ENCODE measurements at places on chromosomes 3 and 15. TPM values are rescaled to one million over a fixed set of nuclear protein-coding genes. Genes with fewer than 3 reads are reported as not detected.
A peak's percentile ranks its signal among the peaks of the same experiment; 100 is the strongest.

- peaks cover 13% of the 10 kb centered on the region for H3K4me1 ChIP-seq
- no peak for DNase-seq
- no peaks in the 10 kb centered on the region for H3K36me3 ChIP-seq
- H3K27ac ChIP-seq, result no peak overlapping the region
- no peak overlapping the region for H3K4me3 ChIP-seq
- H3K27me3 ChIP-seq, result peaks cover 5% of the 10 kb centered on the region
These were observed 62.8 kb downstream of the MDFIC2 start for GRCh38 chr3:70249509-70250160.

Gene UBE3A
- total RNA-seq, result 75.9 TPM

Gene SH2D7
- not detected for total RNA-seq

- no peak overlapping the region for H3K4me3 ChIP-seq
- H3K27ac ChIP-seq, result no peak overlapping the region
- peaks cover 4% of the 10 kb centered on the region for H3K27me3 ChIP-seq
- no peaks in the 10 kb centered on the region for H3K36me3 ChIP-seq
These were observed 12.2 kb upstream of the SNRPA1 start for GRCh38 chr15:101307048-101307896.

Gene MEIS2
- total RNA-seq, result 28.3 TPM

DNA sequence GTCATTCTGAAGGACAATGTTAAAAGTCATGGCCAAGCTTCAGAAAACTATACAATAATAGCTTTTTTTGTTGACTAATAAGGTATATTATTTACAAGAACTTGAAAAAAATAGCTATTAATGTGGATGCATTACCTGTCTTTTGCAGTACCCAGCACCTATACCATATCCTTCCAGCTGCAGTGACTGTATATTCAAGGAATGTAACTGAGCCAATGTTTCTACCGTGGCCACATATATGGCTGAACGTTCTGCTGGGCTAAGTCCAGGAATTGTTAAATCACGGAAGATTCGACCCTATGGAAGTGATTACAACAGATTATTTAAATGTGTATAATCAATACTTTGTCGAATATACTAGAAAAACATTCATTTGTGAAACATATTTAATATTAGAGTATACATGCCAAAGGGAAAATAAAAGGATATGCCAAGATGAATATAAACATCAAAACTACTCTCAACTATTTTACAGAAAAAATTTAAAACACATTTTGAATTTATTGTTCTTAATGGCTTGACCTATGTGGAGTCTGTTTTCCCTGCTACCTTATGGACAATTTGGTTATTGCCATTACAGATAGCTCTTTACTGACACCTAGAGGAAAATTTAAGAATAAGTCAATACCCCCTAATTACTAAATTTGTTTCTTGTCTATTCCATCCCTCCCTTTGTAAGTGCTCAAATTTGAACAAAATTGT lies 17.6 kb downstream of the ACAD11 start:
- no peak for DNase-seq
- H3K4me1 ChIP-seq, result peaks cover 8% of the 10 kb centered on the region
- no peaks in the 10 kb centered on the region for H3K27me3 ChIP-seq
- no peak overlapping the region for H3K27ac ChIP-seq

DNA sequence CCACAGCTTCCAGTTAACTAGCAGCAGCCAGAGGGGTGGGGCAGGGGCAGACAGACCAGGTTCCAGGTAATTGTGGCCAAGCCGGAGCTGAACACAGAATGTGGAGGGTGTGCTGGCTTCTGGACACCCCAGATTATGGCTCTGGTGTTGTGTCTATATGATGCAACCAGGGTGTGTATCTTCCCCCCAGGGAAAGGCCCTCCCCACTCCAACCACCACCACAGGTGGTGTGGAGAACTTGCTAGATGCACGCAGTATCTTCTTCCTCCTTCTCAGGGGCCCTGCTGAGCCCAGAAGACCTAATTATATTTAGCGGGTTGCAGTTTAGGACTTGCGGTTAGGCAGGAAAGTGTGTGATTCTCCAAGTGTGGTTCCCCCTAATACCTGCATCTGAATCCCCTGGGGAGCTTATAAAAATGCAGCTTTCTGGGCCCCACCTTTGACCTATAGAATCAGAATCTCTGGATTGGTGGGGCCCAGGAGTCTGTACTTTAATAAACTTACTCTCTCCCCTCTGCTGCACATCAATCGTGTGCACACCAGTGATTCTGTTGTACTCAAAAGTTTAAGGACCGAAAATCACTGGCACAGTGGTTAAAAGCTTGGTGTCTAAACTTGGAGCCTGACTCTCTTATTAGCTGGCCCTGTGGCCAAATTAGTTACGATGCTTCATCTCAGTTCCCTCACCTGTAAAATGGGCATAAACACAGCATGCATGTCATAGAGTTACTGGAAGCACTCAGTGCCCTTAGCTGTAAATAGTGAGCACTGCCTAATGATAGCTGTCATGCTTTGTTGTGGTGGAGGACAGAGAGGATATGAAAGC lies 379.1 kb upstream of the PROK2 start:
- no peak overlapping the region for H3K27ac ChIP-seq
- H3K4me1 ChIP-seq, result peaks cover 12% of the 10 kb centered on the region
- H3K4me3 ChIP-seq, result no peak overlapping the region
- no peak for DNase-seq
- peaks cover 3% of the 10 kb centered on the region for H3K27me3 ChIP-seq

GRCh38 chr3:150345021-150345538 lies 63.0 kb upstream of the TSC22D2 start:
- peak overlapping the region; percentile 97 for H3K27ac ChIP-seq
- DNase-seq, result no peak
- no peaks in the 10 kb centered on the region for H3K36me3 ChIP-seq
- H3K4me3 ChIP-seq, result no peak overlapping the region

GRCh38 chr3:138033202-138033691 lies 23.3 kb downstream of the CLDN18 start:
- H3K27ac ChIP-seq, result no peak overlapping the region
- H3K27me3 ChIP-seq, result no peaks in the 10 kb centered on the region
- no peak overlapping the region for H3K4me3 ChIP-seq
- no peak for DNase-seq
- H3K36me3 ChIP-seq, result peaks cover 14% of the 10 kb centered on the region
- no peaks in the 10 kb centered on the region for H3K4me1 ChIP-seq

Data from chondrocyte (in vitro differentiated cells).